Activated T-helper 1 cell treated with anti-CD3 and anti-CD28 coated beads, Interleukin-12 subunit alpha, Interleukin-12 subunit beta, Interleukin-2, Interleukin-4 antibody, amounts not matched to agents 30 ng/mL and 10 ng/mL and 1 ng/mL, durations not matched to agents 14 hours and 24 hours and 36 hours (primary cell): ENCODE measurements at places on chromosomes 5 and 9. TPM values are rescaled to one million over a fixed set of nuclear protein-coding genes. Genes with fewer than 3 reads are reported as not detected.

- no peak overlapping the region for H3K27ac ChIP-seq
- H3K27me3 ChIP-seq, result no peaks in the 10 kb centered on the region
- H3K4me1 ChIP-seq, result no peaks in the 10 kb centered on the region
- H3K36me3 ChIP-seq, result no peaks in the 10 kb centered on the region
- no peak for DNase-seq
- H3K4me3 ChIP-seq, result no peak overlapping the region
Observed at GRCh38 chr5:90161414-90161813, 248.1 kb downstream of the CETN3 start.

- H3K27ac ChIP-seq, result no peak overlapping the region
- H3K4me1 ChIP-seq, result peaks cover 10% of the 10 kb centered on the region
- no peak overlapping the region for H3K4me3 ChIP-seq
- peaks cover 2% of the 10 kb centered on the region for H3K27me3 ChIP-seq
- DNase-seq, result no peak
- H3K36me3 ChIP-seq, result no peaks in the 10 kb centered on the region
Observed at GRCh38 chr5:112077180-112077579, 320.2 kb upstream of the NREP start.

DNA sequence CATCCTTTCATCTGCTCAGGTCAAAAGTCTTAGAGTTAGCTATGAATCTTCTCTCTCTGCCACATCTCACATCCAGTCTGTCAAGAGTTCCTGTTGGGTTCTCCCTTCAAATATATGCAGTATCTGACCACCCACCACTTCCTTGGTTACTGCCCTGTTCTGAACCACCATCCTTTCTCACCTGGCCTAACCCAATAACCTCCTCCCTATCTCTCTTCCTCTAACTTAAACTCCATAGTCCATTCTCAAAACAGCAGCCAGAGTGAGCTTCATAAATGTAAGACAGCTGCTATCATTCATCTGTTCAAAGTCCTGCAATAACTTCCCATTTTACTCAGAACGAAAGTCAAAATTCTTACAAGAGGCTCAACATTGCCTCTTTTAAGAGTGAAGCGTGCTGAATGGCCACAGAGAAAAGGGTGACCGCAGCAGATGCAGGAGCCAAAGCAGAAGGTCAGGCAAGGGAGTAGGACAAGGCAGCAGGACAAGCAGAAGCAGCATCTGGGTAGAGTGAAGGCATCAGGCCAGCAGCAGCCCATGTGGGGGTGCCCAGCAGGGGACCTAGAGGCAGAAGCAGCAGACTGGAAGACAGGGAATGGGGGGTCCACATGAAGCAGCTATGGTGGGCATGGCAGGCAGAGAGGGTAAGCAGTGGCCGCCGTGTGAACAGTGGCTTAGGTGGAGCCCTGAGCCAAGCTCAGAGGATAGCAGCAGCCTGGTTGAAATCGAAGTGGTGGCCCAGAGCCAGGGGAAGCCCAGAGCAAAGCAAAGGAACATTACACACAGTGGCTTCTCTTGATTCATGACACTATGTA, 39.3 kb upstream of the CDC42SE2 start:
- no peak for DNase-seq
- no peaks in the 10 kb centered on the region for H3K27me3 ChIP-seq
- no peak overlapping the region for H3K27ac ChIP-seq
- peaks cover 3% of the 10 kb centered on the region for H3K36me3 ChIP-seq
- peaks cover 13% of the 10 kb centered on the region for H3K4me1 ChIP-seq

GRCh38 chr5:41793141-41793770, 77.0 kb downstream of the OXCT1 start:
- peaks cover 26% of the 10 kb centered on the region for H3K36me3 ChIP-seq
- no peaks in the 10 kb centered on the region for H3K27me3 ChIP-seq
- no peak overlapping the region for H3K27ac ChIP-seq
- no peak for DNase-seq

UGT3A1 gene
- total RNA-seq, result not detected in 2 replicates

DNA sequence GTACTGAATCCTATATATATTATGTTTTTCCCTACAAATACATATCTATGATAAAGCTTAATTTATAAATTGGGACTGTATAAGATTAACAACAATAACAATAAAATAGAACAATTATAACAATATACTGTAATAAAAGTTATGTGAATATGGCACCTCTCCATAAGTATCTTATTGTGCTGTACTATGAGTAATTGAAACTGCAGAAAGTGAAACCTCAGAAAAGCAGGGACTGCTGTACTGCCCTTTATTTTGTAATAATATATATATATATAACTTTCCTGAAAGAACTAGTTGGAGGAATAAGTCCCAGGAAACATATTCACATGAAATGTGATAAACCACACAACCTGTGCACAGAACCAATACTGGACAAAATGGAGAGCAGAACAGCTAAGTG, 77.3 kb downstream of the PAM start:
- H3K4me1 ChIP-seq, result peaks cover 45% of the 10 kb centered on the region
- no peak for DNase-seq
- no peak overlapping the region for H3K4me3 ChIP-seq
- H3K27me3 ChIP-seq, result no peaks in the 10 kb centered on the region
- H3K27ac ChIP-seq, result no peak overlapping the region
- peaks cover 6% of the 10 kb centered on the region for H3K36me3 ChIP-seq

DNA sequence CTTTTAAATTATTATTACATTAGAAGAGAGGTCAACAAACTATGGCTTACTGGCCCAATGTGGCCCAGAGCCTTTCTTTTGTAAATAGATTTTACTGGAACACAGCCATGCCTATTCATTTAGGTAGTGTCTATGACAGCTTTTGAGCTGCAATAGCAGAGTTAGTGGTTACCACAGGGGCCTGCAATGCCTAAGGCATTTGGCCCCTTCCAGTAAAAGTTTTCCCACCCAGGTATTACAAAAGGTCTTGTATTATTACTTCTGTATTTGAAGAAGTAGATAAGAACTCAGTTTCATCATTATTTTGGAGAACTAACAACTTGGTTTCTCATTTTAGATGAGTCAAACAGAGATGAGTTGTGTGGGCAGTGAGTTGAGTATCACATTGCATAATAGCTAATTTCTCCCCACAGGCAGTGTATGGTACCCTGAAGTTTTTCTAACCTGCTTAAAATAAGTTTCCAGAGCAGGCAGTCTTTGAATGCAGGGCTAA, 9.5 kb downstream of the MTRR start:
- peaks cover 73% of the 10 kb centered on the region for H3K36me3 ChIP-seq
- no peaks in the 10 kb centered on the region for H3K27me3 ChIP-seq
- DNase-seq, result no peak

DNA sequence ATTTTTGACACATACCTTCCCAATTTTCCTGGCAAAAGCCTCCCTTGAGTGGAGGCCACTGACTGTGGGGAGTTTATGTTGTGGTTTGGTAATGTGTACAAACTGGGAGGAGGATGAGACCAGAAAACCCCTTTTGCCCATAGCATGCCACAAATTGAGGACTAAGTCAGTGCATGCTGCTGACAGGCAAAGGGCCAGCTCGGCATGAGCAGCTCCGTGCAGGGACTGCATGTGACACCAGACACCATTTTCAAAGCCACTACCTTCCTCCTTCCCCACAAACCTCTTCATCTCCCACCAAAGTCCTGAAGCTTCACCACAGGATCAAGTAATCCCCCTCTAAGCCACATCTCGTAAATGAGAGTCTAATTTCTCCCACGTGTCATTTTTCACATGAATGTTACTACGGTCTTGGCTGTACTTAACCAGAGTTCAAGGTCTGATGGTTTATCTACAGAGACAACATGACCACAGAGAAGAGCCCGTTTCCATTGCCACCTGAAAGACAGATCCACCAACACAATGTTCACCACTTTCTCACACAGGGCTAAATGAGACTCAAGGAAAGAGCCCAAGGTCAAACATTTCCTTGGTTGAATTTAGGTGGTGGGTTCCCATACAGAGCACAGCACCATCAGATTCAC, 106.5 kb downstream of the NFIB start:
- no peaks in the 10 kb centered on the region for H3K36me3 ChIP-seq
- no peak for DNase-seq
- no peaks in the 10 kb centered on the region for H3K27me3 ChIP-seq

FCN2 gene
- not detected in 2 replicates for total RNA-seq
